ENCODE measurements at places on chromosomes 13 and 19.

- DNase-seq: no peak
Measured at GRCh38 chr19:10338940-10339339, 484 bp downstream of the ICAM3 start.

- DNase-seq: no peak
Measured at GRCh38 chr13:41649659-41650058, 192.3 kb downstream of the RGCC start.

DNA sequence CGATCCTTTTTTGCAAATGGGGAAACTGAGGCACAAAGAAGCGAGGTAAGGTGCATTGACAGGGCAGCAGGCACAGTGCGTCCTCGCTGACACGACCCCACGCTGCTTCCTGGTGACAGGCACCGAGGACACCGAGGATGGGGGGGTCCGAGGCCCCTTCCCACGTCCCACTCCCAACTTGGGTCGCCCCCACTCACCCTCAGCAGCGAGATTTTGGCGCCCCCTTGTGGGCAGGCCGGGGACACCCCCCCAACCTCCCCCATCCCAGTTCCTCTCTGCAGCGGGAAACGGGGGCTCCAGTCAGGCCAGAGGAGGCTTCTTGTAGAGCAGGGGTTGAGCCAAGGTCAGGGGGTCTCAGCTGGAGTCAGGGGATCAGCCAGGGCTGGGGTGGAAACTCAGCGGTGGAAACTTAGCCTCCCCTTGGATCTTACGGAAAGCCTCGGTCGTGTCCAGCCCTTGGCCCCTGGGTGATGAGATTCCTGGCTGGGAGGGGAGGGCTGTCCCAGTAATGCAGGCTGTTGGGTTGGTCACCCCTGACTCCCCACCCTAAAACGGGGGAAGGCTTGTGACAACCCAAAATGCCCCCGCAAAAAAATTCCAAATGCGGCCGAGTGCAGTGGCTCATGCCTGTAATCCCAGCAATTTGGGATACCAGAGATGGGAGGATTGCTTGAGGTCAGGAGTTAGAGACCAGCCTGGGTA, 8.2 kb downstream of the SMIM24 start:
- no peak for DNase-seq

DNA sequence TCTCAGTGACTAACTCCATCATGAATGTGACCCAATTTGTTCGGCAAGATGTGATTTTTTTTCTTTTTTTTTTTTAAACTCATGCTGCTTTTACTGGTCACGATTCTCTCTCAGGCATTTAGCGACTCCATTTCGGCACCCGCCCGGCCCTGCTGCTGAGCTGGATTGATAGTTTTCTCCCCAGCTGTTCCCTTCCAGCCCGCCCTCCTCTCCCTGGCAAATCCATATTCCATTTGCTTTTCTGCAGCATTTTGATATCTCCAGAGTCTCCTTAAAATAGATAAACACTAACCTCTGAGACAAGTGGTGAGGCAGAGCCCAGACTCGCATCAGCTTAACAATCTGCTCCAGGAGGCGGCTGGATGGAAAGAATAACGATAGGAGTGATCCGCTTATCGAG, 55.5 kb upstream of the KATNAL1 start:
- DNase-seq: no peak

GRCh38 chr13:21917086-21918015, 246.5 kb downstream of the FGF9 start:
- no peak for DNase-seq

DNA sequence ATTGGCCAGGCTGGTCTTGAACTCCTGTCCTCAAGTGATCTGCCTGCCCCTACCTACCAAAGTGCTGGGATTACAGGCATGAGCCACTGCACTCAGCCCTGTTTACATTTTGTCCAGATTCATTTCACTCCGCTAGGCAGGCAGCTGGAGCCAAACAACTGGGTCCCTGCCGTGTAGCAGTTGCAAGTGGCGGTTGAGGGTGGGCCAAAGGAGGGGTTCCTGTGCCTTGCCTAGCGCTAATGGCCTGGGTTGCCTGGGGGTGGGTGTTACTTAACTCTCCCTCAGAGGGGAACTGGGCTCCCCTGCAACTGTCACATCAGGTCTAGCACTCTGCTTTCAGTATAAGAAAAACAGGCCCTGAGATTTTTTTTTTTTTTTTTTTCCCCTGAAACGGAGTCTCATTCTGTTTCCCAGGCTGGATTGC, 7.4 kb downstream of the ACP5 start:
- no peak for DNase-seq

GRCh38 chr19:1119475-1120217, 15.9 kb downstream of the GPX4 start:
- no peak for DNase-seq

- DNase-seq: no peak
Measured at GRCh38 chr13:23810685-23811240, 78.4 kb downstream of the MIPEP start.

GRCh38 chr19:31127134-31127967, 221.9 kb downstream of the TSHZ3 start:
- no peak for DNase-seq

- DNase-seq: no peak
Measured at GRCh38 chr19:14325863-14326262, 55.4 kb upstream of the ADGRE5 start.

- DNase-seq: no peak
Measured at GRCh38 chr13:36154567-36155291, 23.5 kb upstream of the DCLK1 start.

DNA sequence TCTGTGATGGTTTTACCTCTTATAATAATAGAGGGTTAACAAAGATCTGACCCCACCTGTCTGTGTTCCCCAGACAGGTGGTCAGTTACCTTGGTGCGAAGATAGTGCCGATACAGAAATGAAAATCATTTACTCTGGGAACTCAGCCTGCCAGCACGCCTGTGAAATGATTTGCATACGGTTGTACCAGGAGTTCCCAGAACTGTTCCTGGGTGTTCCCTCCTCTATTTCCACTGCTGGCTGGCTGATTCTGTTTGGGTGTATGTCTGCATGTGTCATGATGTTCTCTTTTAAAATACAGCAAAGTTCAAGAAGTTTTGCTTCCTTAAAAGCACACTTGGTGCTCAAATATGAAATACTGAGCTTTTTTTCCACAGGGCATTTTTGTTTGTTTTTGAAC, 527.1 kb downstream of the FGF9 start:
- no peak for DNase-seq

GRCh38 chr13:40498461-40498860, 168.0 kb downstream of the FOXO1 start:
- DNase-seq: no peak

- DNase-seq: no peak
Measured at GRCh38 chr19:47176071-47176626, 45.5 kb downstream of the SAE1 start.

DNA sequence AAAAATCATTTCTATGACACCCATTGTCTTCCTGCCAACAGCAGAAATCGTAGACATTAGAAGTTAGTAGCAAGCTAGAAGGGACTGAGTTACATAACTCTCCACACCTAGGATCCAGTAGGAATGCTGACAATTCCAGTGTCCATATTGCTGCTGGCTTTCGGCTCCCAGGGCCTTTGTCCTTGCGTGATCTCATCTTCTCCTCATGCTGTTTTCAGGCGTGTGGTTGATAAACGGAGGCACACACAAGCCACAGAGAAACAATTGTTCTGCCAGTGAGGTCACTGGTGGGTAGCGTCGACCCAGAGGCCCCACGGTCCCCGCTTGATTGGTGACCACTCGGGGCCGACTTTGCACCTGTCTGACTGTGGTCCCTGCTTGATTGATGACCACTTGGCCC, 31.6 kb upstream of the F7 start:
- DNase-seq: no peak

- no peak for DNase-seq
Measured at GRCh38 chr13:71801781-71802180, 65.2 kb downstream of the DACH1 start.

- DNase-seq: no peak
Measured at GRCh38 chr13:83601539-83601938, 280.7 kb downstream of the SLITRK1 start.

- no peak for DNase-seq
Measured at GRCh38 chr13:43196750-43197370, 173.5 kb downstream of the DNAJC15 start.

DNA sequence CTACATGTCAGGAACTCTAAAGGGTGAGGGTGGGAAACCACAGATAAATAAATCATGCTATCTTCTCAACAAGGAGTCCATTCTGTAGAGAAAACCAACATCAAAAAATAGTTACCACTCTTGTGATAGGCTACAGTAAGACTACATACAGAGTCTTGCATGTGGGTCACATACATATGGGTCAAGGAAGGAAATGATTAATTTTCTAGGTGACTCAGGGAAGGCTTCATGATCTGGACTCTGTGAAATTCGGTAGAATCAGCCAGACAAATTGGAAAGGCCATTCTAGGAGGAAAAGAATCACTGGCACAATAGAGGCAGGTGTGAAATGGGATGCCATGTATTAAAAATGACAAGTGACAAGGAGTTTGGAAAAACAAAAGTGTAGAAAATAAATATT, 638.9 kb downstream of the LIG4 start:
- DNase-seq: no peak

DNA sequence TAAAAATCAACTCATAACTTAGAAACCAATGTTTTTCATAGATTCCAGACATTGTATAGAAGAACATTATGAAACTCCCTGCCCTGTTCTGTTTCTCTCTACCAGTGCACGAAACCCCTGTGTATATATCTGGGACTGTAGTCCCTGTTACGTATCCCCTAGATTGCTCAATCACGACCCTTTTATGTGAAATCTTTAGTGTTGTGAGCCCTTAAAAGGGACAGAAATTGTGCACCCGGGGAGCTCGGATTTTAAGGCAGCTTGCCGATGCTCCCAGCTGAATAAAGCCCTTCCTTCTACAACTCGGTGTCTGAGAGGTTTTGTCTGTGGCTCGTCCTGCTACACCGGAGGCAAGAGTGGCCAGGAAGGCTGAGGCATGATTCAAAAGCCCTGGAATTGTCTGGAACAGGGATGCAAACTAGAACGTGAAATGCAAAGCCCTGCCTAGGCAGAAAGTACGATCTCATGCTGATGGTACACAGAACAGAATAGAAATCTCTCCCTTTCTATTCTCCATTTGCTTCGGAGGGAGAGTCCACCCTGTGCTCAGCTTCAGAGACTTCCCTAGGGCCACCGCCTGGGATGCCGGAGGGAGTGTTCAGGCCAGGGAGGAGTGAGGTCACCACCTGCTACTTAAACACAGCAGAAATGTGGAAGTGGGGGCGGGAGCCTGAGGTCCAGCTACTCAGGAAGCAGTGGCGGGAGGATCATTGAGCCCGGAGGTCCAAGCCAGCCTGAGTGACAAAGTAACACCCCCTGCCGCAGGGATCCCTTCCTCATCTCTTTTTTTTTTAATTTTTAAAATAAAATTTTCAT, 758 bp upstream of the ZNF888 start:
- DNase-seq: no peak

DNA sequence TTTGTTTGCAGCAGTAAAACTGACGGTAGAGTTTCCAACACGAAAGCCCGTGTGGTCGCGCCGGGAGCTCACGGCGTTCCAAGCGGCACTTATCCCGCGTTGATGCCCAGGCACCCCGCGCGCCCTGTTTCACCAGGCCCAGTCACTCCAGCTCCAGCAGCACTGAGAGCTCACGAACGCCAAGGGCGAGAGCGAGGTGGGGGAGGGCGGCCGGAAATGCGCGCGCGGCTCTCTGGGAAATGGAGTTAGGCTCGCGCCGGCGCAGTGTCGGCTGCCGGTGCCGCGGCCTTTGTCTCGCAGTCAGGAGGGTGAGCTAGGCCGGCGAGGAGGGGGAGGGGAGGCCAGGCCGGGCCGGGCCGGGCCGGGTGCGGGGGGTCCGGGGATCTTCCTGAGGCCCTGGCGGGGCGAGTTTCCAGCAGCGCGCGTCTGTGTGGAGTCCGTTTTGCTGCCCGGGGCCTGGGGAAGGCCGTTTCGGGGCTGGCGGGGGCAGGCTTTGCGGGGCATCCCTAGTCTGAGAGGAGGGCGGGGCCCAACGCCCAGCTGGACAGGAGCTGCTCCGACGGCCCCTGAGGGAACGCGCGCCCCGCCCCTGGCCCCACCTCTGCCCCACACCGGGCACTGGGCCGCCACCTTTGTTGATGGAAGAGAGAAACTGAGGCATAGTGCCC, at the start of gene ZNF135:
ZNF135 (plus strand) TSS at position 280 of the 668 bp plus-strand sequence. CDS start 721 bp downstream, outside the sequence.
- DNase-seq: peak; percentile 10

DNA sequence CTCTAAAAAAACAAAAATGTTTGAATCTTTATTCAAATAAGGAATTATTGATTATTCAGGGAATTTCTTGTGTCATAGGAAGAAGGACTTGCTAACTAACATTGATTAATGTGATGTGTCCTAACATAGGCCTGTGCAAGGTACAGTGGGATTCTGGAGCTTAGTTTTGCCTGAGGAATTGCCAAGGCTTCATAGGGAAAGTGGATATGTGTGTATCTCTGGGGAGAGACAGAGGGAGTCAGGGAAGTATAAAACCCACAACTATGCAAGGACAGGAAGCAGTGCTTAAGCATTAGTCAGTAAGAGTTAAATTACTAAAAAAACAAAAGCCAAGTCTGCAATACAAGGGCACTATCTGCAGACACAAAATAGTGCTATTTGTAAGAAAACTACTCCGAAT, 59.6 kb downstream of the WDFY2 start:
- no peak for DNase-seq

- peak; percentile 76 for DNase-seq
Measured at GRCh38 chr19:55632463-55632834, 8.1 kb upstream of the ZNF784 start.

GRCh38 chr13:45934283-45934682, 82.7 kb upstream of the SIAH3 start:
- DNase-seq: no peak

GRCh38 chr19:15452111-15453047, 2.6 kb upstream of the WIZ start:
- DNase-seq: no peak

DNA sequence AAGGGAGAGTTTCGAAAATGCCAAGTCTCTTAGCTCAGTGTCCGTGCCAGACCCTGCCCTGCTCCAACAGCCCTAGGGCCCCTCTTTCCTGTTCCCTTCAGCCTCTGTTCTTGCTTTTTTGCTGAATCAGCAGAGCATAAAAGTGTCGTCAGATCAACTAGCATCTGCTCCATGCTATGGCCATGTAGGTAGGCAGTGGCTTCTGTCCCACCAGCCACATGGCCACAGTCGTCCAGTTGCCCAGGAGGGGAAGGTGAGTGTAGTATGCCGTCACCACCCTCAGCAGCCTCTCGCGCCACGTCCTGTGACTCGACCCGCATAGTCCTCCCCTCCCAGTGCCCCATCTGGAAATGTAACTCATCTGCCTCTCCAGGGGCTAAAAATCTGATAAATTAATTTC, 50.9 kb upstream of the ATP11A start:
- DNase-seq: no peak

GRCh38 chr19:35868172-35868822, at the start of gene APLP1:
TSS of gene APLP1 (plus strand) at chr19:35868574. CDS start at chr19:35868637, 63 bp downstream.
- DNase-seq: no peak

- no peak for DNase-seq
Measured at GRCh38 chr19:32372726-32373517, 27.5 kb downstream of the ZNF507 start.

GRCh38 chr19:16319481-16319880, 5.1 kb upstream of the KLF2 start:
- DNase-seq: no peak

GRCh38 chr13:112968380-112968909, 569 bp upstream of the MCF2L start:
- DNase-seq: no peak
